AG04449 (cell line): ENCODE measurements at places on chromosomes 12 and 14.
A peak's percentile ranks its signal among the peaks of the same experiment; 100 is the strongest.

DNA sequence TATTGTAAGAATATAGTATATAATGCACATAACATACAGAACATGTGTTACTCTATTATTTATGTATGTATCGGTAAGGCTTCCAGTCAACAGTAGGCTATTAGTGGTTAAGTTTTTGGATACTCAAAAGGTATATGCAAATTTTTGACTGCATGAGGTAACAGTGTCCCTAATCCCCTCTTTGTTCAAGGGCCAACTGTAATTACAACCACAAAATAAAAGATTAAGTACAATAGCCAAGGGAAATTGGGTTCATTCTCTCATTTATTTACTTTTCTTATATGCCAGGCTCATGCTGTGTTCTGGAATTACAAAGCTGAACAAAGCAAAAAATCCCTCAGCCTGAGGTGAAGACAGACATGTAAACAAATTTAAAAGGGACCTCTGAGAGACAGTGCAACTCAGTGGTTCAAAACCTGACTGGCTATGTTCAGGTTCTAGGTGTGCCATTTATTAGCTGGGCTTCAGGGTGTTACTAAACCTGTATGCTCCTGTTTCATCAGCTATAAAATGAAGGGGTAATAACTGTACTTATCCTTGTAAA is 43.4 kb upstream of the TSPAN8 start:
- DNase-seq = no peak

DNA sequence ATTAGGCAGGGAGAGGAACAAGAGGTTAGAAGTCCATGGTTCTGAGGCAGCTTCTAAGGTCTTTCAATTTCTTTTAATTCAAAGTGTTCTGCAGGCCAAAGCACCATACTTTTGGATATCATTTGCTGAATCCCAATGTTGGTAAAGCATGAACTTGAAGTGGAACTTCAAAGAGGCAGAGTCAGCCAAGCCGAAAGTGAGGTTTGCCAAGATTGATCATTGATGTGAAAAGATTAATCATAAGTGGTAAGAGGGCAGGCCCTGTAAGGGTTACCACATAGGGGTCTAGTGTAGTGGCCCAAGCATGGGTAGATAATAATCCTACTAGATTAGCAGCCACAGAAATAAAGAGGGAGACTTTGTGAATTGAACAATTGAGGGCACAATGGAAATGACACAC is 191.7 kb upstream of the DIO2 start:
- DNase-seq = no peak

DNA sequence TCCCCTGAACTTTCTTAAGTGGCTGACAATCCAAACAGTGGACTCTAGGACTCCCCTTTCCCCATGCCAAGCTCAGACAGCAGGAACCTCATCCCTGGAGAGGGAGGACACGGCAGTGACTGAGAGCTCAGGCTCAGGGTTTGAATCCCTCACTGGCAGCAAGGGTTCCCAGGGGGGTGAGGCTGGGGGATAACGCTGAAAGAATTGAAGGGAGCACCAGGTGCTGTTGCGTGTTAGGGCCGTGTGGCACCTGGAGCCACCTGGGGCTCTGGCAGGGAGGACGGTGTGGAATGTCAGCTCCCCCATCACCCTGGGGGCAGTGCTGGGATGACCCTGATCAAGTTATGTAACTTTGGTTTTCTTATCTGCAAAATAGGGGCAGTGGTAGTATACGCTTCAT is 40.1 kb downstream of the ANO2 start:
- DNase-seq = no peak

- DNase-seq = no peak
Observed at GRCh38 chr12:968545-968944, 19.1 kb upstream of the RAD52 start.

- DNase-seq = no peak
Observed at GRCh38 chr12:19967001-19967400, 401.3 kb upstream of the PDE3A start.

- DNase-seq = no peak
Observed at GRCh38 chr14:76138758-76139723, 12.7 kb upstream of the GPATCH2L start.

DNA sequence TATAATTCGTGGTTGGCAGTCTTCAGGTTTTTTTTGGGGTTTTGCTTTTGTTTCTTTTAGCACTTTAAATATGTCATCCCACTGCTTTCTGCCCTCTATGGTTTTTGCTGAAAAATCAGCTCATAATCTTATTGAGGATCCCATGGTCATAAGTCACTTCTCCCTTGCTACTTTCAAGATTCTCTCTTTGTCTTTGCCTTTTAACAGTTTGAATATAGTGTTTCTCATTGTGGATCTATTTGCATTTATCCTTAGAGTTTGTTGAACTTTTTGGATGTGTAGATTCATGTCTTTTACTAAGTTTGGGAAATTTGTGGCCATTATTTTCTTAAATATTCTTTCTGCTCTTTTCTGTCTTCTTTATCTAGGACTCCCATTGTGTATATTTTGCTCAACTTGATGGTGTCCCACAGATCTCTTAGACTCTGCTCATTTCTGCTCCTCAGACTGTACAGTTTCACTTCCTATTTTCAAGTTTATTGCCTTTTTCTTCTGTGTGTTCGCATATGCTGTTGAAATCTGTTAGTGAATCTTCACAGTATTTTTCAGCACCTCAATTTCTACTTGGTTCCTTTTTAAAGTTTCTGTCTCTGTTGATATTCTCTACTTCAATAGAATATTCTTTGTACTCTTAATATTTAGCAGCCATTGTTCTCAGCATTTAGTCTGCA is 70.8 kb downstream of the WNK1 start:
- no peak for DNase-seq

DNA sequence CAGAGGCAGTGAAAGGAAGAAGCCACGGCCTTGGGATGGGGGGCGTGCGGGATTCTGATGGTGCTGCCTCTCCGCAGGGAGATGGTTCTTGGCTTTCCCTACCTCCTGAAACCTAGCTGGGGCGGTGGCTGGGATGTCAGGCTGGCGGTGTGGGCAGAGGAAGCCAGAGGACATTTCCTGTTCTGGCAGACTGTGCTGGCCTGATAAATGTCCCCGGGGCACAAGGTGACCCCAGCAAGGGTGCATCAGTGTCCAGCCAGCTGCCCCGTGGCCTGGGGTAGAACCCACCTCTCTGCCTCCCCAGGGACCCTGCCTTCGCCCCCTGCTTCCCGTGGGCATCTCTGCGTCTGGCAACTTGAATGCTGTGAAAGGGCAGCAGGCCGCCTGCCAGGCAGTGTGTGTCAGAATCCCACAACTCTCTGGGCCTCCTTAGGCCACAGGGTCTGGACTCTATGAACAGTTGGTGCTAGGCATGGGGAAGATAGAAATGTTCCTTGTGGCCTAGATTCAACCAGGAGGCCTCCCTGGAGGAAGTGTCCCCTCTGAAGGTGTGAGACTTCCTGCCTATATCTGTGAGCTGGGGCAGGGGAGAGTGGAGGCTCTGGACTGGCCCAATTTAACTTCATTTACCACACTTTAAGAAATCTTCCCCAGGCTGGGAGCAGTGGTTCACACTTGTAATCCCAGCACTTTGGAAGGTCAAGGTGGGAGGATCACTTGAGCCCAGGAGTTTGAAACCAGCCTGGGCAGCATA is 4.9 kb downstream of the SH2B3 start:
- DNase-seq = no peak

- DNase-seq = peak; percentile 3
Observed at GRCh38 chr12:125132698-125133400, 67.6 kb downstream of the AACS start.

GRCh38 chr14:26974965-26975364 is 377.1 kb upstream of the NOVA1 start:
- DNase-seq = no peak

- DNase-seq = no peak
Observed at GRCh38 chr14:51185754-51186153, 54.3 kb upstream of the TMX1 start.

GRCh38 chr12:14186193-14186502 is 179.3 kb upstream of the ATF7IP start:
- DNase-seq = no peak

DNA sequence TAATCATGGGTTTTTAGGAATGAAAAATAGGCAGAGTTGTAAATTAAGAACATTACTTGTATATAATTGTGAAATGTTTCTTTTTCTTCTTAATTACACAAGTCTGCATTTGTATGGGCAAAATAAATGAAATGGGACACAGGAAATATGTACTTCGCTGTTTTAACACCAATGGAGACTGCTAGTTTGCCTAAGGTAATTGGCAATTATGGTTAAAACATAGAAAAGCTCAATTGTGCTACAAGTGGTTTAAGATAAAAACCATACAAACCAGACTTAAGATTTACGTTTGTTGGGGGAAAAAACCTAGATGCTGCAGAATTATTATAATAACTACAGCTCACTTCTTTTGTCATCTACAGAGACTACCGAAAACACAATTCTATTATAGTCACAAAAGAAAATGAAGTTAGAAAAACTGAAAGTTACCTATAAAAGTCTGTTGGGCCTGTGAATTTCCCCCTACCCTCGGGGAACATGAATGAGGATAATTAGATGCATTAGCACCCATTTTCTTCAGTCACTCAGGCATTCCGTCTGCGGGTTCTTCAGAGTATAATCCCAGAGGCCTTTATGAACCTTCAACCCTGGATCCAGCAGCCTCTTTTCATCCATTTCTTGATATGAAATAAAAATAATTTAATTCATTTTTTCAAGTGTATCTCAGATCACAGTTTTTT is 37.2 kb downstream of the BTBD7 start:
- no peak for DNase-seq

DNA sequence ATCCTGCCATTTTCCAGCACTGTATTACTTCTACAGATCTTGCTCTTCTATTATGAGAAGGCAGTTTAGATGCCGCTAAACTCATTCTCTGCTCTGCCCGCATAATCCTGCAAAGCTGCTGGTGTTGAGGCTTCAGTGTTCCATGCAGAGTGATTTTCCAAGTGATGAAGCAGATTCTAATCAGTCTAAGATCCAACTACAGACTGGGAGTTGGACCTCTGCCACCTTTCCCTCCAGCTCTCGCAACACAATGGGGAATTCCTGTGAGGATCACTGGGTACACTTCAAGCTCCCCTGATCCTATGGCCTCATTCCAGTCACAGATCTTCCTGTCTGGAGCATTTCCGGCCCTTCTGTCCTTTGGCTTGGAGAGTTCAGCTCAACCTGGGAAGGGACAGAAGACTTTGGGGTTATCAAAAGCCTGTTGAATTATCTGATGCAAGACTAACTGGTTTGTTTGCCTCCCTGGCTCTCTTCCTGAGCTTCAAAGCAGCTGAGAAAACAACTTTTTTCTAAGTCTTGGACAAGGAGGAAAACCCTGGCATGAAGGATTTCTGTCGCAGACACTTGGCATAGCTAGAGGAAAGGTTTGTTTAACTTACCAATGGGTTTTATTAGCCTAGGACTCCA is 333.9 kb downstream of the ZFP36L1 start:
- DNase-seq = no peak

- no peak for DNase-seq
Observed at GRCh38 chr14:98183556-98183955, 1088.4 kb downstream of the BCL11B start.

DNA sequence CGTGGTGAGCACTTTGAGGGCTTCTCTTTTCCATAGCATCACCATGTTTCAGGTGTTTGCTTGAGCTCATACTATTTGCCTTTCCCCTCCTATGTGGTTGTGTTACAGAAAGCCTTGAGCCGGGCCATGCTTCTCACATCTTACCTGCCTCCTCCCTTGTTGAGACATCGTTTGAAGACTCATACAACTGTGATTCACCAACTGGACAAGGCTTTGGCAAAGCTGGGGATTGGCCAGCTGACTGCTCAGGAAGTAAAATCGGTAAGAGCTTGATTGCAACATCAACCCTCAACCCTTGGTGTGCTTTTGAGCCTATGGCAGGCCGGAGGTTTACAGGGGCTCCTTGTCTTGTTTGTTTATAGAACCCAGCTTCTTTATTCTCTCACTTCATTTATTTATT is 8.1 kb downstream of the LETMD1 start:
- no peak for DNase-seq

GRCh38 chr12:65414526-65414925 is 136.0 kb downstream of the MSRB3 start:
- no peak for DNase-seq

DNA sequence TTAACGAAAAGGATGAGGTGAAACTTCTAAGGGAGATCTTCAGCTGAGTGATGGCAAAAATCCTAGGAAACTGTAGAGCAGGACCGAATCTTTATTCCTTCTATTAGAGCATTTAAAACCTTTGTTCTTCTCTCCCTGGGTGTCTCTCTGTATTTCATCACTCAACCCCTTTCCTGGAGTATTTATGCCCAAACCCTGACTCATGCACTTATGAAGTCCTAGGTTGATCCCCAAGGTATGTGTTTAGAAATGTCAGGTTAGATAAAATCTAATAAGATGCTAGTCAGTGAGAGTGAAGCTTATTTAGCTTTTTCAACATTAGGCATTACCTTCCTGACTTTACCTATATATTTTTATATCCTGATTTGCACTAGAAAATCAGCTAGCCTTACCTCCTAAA is 239.8 kb upstream of the NPAS3 start:
- DNase-seq = no peak

DNA sequence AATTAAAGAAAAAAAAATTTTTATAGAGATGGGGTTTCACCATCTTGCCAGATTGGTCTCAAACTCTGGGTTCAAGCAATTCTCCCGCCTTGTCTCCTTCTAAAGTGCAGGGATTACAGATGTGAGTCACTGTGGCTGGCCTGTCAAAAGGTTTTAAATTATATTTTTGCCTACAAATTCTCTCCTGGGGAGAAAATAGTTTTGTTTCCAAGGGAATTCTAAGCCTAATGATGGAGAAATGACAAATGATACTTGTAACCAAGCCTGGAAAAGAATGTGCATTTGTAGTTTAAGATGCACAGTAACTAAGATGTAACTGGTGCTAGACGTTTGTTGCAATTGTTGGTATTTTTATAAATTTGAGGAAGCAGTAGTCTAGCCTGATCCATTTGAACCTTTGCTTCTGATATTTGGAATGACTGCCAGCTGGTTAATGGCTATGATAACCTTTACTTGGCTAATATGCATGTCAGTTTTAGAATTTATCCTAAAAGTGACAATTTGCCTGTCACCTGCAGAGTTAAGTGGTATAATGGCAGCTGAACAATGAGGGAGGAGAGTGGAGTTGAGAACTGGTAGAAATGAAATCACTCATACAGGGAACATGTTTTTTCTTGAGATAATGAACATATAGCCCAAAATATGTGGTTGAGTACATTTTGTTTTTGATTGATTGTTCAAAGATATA is 148.0 kb downstream of the FUT8 start:
- DNase-seq = no peak

DNA sequence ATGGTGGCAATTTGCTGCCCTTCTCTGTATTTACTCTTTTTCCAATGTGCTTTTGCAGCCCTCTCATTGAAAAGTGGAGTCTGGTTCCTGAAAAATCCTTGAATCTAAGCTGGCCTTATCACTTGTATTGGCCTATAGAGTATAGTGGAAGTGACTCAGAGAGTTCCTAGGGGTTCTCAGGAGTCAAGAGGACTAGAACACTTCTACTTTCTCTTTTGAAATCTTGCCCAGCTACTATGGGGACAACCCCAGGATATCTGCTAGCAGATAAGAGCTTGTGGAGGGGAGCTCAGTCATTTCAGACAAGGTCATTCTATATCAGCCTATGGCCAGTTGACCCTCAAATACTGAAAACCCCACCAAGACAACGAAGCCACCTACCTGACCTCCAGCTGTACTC is 26.7 kb upstream of the WSCD2 start:
- DNase-seq = no peak
